ENCODE measurements at places on chromosomes 2 and 18.

DNA sequence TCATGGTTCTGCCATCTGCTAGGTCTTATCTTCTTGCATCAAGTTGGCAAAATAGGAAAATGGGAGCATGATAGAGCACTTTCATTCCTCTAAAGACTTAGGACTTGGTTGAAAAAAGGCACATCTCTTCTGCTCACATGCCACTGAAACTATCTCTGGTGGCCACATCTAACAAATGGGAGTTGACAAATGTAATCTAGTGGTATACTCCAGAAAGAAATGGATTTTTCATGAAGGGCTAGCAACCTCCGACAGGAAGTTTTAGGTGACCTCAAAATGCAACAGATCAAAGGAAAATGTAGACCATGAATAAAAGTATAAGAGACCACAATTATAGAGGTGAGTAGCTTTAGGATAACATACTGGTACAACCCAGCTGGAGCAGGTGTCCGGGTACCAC, 224.1 kb downstream of the SETBP1 start:
- DNase-seq: no peak

GRCh38 chr2:221372159-221372884, 199.8 kb downstream of the EPHA4 start:
- no peak for DNase-seq

DNA sequence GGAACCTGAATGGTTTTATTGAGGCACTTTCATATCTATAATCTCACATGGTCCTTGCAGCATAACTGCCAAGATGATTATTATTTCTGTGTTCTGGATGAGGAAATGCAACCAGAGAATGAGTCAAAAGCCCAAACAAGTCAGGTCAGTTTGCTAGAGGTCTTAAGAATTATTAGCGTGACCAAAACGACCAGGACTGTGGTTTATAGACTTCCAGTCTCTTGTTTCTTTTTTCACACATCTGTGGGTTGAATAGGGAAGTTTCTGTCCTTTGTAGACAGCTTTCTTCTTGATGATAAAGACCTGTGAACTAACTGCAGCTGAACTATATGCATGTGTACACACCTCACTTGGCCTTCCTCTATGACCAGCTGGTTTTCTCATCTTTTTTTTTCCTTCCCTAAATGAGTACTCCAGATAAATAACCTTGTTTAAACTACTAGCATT, 13.9 kb downstream of the ADAM23 start:
- no peak for DNase-seq

DNA sequence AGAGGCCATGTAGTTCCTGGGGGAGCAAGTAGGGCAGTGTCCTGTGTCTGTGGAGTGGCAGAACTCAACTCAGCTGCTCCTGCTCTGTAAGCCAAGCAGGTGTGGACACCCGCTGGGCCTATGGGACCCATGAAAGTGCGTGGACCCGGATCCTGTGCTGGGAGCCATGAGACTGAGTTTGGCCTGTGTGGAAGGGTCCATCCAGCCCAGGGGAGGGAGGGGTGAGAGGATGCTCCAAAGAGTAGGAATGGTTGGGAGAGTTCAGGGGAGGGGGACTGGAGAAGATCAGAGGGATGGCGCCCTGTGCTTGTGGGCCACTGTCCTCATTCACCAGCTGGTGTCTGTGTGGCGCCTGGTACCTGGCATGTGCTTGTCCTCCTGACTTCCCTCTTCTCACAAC, 226.4 kb upstream of the HS6ST1 start:
- no peak for DNase-seq

GRCh38 chr18:26757263-26758019, 108.1 kb downstream of the AQP4 start:
- no peak for DNase-seq

Data from stimulated activated CD8-positive, alpha-beta memory T cell treated with anti-CD3 and anti-CD28 coated beads, Interleukin-2, amount 100 ng/mL, for 48 hours (primary cell).